Activated CD4-positive, alpha-beta T cell treated with anti-CD3 and anti-CD28 coated beads, Interleukin-2, amount 50 U/mL, for 24 hours (primary cell): ENCODE measurements at places on chromosomes 2 and 18.

GRCh38 chr2:100222844-100223243, 80.5 kb upstream of the AFF3 start:
- DNase-seq, result no peak

DNA sequence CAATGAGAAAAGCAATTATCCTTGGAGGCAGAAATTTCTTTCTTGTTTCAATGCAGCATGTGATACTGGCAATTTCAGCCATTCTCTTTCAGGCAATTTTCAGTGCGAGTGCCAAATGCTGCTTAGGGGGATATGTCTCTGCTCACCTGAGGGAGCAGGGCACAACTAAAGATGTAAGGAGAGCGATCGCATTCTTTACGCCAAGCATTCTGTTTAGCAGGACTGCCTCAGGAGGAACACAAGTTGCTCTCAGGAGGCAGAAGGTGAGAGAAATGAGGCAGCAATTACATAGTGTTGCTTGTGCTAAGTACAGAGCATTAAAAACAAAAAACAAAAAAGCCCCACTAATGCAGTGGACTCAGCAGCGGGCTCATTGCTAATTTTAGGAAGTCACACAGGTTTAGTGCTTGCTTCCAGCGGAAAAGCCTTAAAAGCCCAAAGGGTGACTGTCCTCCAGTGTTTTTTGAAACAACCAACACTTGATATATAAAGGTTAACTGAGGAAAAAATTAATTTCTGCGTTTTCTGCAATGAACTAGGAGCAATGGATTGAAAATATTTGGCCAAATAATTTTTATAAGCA, 116.9 kb downstream of the METTL8 start:
- no peak for DNase-seq

DNA sequence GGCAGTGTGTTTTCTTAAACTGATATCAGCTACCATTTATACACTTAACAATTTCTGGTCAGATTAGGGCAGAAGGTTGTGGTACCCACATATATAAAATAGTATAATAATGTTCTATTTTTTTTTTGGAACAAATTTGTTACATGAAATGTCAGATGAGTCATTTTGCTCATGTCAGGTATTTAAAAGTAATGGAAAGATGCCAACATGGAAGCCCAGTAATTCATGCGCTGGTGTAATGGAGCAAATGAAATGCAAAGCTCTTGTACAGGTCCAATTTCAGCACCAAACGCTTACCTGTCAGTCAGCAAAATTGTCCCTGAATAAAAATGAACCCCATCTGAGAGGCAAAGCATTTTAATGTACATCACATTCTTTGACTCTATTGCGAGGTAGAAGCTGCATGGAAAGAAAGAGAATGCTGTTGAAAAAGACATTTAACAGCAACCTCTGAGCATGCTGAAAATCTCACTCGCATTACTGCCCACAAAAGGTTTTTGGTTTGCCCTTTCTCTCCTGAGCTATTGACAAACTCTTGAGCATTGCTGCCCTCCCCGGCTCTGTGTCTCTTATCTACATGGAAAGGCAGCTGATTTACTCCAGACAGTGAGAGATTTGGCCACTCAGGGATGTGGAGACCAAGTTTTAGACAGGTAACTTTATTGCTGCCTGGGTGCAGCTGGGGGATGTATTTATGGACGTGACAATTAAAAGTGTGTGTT, 217.5 kb downstream of the CAMKMT start:
- no peak for DNase-seq

DNA sequence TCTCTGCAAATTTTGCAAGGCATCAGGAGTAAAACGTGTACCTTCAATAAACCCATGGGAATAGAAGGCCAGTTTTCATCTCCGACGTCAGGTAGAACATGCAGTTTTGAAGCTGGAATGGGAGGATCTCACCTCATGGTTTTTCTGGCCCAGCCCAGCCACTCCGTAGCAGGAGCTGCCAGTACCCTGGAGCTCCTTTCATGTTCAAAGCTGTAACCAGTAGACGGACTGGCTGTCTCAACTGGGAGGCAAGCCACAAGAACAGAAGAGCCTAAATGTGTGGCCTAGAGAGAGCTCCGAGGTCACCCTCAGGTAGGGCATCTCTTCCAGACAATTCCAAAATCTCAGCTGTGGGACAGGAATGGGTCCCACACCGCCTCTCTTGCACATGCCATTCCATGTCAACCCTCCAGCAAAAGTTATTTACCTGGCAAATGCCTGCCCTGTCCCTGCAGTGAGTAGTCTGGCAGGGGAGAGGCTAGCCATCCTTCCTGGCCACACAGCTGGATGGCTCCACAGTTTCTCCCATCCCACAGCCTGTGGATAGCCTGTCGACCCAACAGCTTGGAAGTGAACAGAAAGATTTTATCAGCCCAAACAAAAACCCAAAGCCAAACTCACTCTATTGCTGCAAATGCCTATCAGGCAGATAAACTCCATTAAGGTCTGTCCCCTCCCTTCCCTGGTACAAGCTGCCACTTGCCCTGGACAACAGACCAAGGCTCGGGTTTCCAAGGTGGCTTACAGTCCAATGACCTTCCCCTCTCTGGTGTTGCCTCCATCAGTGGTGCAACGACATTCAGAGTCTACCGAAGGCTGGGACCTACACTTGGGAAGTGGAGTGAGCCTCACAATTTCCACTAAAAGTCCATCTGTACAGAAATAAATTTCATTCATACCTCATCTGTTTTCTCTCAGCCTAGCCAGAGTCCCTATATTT, 27.8 kb downstream of the CRACDL start:
- DNase-seq, result no peak

GRCh38 chr2:74199871-74200305, 1.5 kb downstream of the MTHFD2 start:
- DNase-seq, result no peak

GRCh38 chr2:150679456-150680120, 192.1 kb upstream of the RND3 start:
- no peak for DNase-seq

- DNase-seq, result no peak
These were observed 561.9 kb upstream of the ID2 start for GRCh38 chr2:8119782-8120505.

DNA sequence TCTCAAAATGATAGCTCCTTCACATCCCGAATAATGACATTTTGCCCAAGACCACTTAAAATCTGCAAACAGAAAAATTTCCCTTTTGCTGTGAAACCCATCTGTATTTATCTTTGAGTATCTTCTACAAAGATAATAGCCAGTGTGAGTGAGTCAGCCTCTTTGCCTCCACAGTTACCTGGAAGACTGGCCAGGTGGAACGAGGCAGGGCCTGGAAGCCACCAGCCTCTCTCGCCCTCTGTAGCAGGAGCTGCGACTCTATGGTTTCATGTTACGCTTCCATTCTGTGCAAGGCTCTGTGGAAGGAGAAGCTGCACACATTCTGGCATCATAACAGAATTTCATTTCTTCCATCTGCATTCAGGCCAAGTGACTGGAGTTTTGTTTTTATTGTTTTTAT, 9.5 kb downstream of the ELP2 start:
- DNase-seq, result no peak

DNA sequence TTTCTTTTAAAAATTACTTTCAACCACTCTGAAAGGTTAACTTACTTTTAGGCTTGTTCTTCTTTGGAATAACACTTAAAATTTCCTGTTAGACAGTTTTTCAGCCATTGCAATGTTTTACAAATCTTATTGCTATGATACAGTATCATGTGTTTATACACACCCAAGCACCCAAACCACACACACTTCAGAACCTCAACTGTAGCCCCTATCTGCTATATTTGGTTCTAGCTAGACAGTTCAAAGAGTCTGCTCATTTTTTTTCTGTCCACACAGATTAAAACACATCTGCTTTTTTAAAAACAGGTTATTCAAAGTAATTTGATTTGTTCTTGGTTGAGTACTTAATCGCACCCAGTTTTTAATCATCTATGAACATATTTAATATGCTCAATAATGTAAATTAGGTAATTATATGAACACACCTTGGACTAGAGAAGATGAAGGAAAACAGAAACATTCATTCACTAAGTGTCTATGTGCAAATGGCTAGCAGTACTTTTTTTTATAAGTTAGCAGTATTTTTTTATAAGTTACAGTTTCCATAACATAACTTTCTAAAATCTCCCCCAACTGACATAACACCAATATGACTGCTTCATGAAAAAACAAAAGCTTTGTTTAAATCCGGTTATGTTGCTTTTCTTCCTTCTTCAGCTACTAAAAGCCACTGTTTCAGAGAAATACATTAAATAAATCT, 17.6 kb downstream of the FBXO11 start:
- no peak for DNase-seq

GRCh38 chr2:20976527-20976926, 67.3 kb downstream of the APOB start:
- DNase-seq, result no peak

GRCh38 chr2:43300222-43300621, 73.8 kb upstream of the ZFP36L2 start:
- no peak for DNase-seq

- no peak for DNase-seq
These were observed 5.3 kb downstream of the CD8A start for GRCh38 chr2:86785456-86785855.

DNA sequence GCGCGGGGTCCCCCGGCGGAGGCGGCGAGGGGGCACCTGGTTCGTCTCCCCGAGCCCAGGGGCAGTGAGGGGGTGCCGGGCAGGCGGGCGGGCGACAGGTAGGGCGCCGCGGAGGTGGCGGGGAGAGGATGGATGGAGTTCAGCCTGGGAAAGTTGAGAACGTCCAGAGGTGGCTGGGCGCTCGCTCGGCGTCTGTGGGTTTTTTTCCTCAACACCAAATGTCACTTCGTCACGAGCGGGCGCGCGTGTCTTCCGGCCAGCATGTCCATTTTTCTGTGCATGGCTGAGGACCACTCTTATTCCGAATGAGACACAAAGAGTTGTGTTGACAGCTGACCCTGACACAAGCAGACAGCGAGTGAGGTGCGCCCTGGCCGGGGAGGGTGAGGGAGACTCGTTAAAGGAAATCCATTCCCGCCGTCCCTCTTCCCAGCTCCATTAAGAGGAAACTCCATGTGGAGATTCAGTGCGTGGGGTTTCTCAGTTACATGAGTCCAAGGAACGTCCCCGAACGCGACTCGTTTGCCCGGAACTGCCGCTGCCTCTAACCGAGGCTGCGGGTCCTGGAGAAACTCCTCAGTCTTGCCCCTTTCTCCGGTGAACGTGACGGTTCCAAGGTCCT, 859 bp downstream of the GREB1L start:
- no peak for DNase-seq

GRCh38 chr2:68057658-68058396, 5.0 kb downstream of the C1D start:
- no peak for DNase-seq

DNA sequence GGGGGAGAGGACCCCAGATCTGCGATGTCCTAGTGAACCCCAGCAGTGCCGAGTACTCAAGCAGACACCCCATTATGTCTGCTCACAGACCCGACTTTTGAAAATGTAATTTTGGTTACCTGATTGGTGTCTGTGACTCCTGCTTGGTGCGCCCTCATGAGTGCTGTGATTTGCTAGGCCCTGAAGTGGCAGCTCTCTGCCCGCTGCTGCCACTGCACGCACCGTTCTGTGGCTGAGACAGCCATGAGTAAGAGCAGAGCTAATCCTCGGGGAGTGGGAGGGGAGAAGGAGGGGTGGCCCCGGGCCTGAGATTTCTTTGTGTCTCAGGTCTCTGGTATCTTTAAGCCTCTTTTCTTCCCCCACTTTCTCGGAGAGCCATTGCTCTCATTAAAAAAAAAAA, 18.2 kb downstream of the FHOD3 start:
- DNase-seq, result no peak

GRCh38 chr18:49974079-49974478, 160.7 kb upstream of the ACAA2 start:
- no peak for DNase-seq

- no peak for DNase-seq
These were observed 361.2 kb upstream of the HNRNPA3 start for GRCh38 chr2:176851200-176851888.

DNA sequence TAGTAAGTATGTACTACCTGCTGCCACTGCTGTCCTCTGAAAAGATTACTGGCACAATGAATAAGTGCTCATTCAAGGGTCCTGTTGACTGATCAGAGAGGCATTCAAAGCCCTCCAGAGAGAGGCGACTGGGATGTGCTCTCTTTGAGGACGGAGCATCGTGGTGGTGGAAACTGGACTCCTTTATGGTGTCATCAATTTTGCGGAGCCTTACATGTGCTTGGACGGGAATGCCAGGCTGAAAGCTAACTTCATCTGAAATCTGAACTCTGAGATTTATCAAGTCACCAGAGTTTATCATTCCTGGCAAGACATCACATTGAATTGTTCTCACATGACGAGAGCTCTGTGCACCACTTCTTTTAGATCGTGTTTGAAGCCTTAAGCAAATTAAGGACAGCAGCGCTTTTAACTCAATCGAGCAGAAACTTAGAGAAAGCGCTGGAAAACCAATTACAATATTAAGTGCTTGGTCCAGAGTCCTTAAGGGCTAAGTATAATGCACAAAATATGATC, 138.3 kb downstream of the NCK2 start:
- DNase-seq, result no peak

GRCh38 chr2:17388798-17389197, 129.4 kb downstream of the RAD51AP2 start:
- DNase-seq, result no peak

- peak; percentile 22 for DNase-seq
These were observed 108.6 kb downstream of the MAP4K4 start for GRCh38 chr2:101806123-101806522.

- no peak for DNase-seq
These were observed 165.8 kb downstream of the FMNL2 start for GRCh38 chr2:152500772-152501171.

DNA sequence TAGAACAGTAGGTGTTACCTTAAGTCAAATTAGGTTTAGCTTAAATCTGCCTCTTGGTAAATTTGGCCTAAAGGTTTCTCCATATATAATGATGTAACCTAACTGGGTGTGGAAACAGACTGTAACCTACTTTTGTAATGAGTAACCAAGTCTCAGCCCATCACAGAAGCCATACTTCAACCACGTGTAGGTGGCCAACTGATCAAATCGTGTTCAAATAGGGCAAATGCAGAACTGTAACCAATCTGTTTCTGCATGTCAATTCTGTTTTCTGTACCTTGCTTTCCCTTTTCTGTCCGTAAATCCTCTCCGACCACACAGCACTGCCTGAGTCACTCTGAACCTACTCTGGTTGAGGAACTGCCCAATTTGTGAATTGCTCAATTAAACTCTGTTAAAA, 34.0 kb upstream of the PLA2R1 start:
- DNase-seq, result no peak

DNA sequence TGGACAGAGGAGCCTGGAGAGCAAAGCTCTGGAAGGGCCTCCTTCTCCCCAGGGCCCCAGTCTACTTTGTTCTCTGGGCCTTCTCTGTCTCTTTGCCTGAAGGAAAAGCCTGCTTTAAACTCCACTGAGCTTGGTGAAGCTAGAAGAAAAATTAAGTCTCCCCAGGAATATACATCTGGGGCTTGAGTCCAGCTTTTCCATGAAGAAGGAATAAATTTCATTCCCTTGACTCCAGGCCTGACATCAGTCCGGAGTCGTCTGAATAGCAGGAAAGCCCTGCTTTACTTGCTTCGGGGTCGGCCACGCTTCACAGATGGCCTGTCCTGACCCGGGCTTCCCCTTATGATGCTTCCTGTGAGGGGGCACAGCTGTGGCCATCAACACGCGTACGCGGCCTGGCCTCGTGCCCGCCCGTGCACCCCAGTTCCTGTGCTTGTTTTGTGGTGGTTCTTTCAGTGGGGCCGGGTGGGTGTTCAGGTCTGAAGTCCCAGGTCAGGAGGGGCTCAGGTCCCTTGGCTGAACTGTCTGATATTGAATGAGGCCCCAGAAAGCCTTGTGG, 73.6 kb downstream of the ACOXL start:
- DNase-seq, result no peak
